Suprapubic skin (tissue), 4 donors: ENCODE measurements at places on chromosomes 1 and 21. TPM values are rescaled to one million over a fixed set of nuclear protein-coding genes. Genes with fewer than 3 reads are reported as not detected.

DNA sequence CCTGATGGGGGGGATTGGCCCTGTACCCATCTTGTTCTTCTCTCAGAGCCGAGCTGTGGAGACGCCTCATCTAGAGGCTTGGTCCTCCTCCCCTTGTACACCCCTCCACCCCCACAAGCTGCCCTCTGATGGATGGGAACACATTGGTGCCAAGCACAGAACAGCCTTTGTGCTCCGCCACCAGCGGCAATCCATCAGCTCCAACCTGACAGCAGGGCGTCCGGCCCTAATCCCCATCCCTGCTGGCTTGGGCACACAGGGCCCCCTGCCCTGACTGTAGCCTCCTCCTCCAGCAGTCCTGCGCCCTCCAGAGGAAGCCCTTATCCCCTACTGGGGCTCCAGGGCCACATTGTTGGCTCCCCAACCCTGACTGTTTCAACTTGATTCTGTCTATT is 3.8 kb upstream of the MYOG start:
- no peak overlapping the region for H3K27ac ChIP-seq
- no peaks in the 10 kb centered on the region for H3K4me1 ChIP-seq
- H3K36me3 ChIP-seq, result no peaks in the 10 kb centered on the region
- H3K4me3 ChIP-seq, result no peak overlapping the region

GRCh38 chr1:58765006-58765405 is 18.8 kb downstream of the JUN start:
- no peak overlapping the region for H3K27ac ChIP-seq
- H3K27me3 ChIP-seq, result no peaks in the 10 kb centered on the region
- no peak overlapping the region for H3K4me3 ChIP-seq

GRCh38 chr1:18653367-18653766 is 22.7 kb downstream of the PAX7 start:
- H3K4me1 ChIP-seq, result no peaks in the 10 kb centered on the region
- DNase-seq, result no peak
- no peak overlapping the region for H3K27ac ChIP-seq
- no peaks in the 10 kb centered on the region for H3K36me3 ChIP-seq
- no peak overlapping the region for H3K4me3 ChIP-seq
- peaks cover 90% of the 10 kb centered on the region for H3K27me3 ChIP-seq

GRCh38 chr1:171654201-171654941 is 1.9 kb upstream of the MYOC start:
- no peaks in the 10 kb centered on the region for H3K27me3 ChIP-seq
- peak overlapping the region; percentile 53 for H3K27ac ChIP-seq
- no peak overlapping the region for H3K4me3 ChIP-seq
- peaks cover 18% of the 10 kb centered on the region for H3K4me1 ChIP-seq
- DNase-seq, result peak; percentile 54
- H3K36me3 ChIP-seq, result no peaks in the 10 kb centered on the region

DNA sequence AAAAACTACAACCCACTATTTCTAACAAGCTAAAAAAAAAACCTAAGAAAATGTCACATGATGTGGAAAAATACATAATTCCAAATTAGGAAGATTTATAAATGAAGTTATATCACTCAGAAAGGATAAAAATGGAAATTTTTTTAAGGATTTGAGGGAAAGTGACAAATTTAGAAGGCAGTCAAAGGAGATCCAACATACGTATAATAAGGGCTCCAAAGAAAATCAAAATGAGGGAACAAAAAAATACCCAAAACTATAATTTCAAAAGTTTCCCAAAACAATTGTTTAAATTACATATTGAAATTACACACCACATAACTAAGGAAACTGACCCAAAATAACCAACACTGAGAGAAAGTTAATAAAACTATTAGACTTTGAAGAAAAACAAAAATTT is 381.1 kb upstream of the KAZN start:
- no peak overlapping the region for H3K4me3 ChIP-seq
- H3K27me3 ChIP-seq, result no peaks in the 10 kb centered on the region

DNA sequence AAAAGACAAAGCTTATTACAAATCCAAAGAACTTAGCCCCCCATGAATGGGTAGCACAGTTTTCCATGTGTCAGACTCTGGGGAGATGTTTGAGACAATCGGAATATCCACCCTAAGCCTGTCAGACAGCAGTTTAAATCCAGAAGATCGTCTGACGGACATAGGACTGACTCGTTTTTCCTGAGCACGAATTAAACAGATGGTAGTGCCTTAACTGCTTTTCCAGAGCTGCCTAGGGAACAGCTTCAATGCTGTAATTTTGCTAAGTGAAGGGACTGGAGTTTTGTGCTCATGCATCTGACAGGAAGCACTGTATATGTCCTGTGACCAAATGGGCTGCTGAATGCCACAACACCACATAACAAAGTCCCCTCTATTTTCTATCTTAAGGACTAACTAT is 48.6 kb downstream of the PCNX2 start:
- no peaks in the 10 kb centered on the region for H3K36me3 ChIP-seq
- H3K4me3 ChIP-seq, result no peak overlapping the region
- no peak for DNase-seq
- no peaks in the 10 kb centered on the region for H3K4me1 ChIP-seq
- H3K27me3 ChIP-seq, result no peaks in the 10 kb centered on the region

- H3K27ac ChIP-seq, result no peak overlapping the region
- peak; percentile 75 for DNase-seq
- no peak overlapping the region for H3K4me3 ChIP-seq
- peaks cover 25% of the 10 kb centered on the region for H3K27me3 ChIP-seq
- peaks cover 6% of the 10 kb centered on the region for H3K4me1 ChIP-seq
Observed at GRCh38 chr1:167059045-167059808, 30.9 kb downstream of the GPA33 start.

GRCh38 chr1:116329524-116330341 is 43.3 kb upstream of the ATP1A1 start:
- H3K36me3 ChIP-seq, result no peaks in the 10 kb centered on the region
- peaks cover 25% of the 10 kb centered on the region for H3K4me1 ChIP-seq
- peak overlapping the region; percentile 47 for H3K27ac ChIP-seq
- H3K4me3 ChIP-seq, result no peak overlapping the region
- DNase-seq, result no peak

DNA sequence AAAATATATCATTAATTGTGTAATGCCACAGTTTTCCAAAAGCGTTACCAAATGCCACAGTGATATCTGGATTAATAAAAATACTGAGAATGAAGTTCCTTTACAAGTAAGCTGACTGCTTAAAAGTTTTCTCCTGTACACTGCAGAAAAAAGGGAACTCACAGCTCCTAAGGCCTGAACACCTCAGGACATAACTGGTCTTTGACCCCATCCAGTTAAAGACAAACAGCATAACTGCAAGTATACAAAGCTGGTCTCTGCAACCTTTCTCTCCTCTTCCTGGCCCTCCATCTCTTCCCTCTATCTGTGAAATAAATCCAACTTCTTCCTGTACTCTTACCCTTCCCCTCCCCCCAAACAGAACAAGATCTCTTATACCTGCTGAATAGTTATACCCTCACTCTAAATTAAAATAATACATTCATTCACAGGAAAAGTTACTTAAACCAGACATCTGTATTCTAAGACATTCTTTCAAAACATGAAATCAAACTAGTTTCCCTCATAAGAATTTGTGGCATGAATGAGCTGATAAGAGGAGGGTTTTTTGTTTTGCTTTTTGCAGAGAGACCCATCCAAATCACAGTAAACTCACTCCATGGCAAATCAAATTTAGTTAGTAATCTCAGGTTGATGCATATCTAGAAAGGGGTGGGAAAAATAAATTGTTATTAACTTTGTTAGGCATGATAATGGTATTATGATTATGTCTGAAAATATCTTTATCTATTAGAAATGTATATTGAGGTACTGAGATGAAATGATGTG is 2.9 kb downstream of the DIPK1A start:
- no peak for DNase-seq
- peaks cover 19% of the 10 kb centered on the region for H3K4me1 ChIP-seq
- no peak overlapping the region for H3K4me3 ChIP-seq

Gene GRHL3
- 154 TPM for total RNA-seq

Gene NR1I3
- total RNA-seq, result 1.2 TPM

Gene TRIM58
- 0.98 TPM for total RNA-seq
